Activated CD4-positive, alpha-beta T cell treated with anti-CD3 and anti-CD28 coated beads, Interleukin-2, amount 50 U/mL, for 48 hours (primary cell): ENCODE measurements at places on chromosomes 2 and 18.

DNA sequence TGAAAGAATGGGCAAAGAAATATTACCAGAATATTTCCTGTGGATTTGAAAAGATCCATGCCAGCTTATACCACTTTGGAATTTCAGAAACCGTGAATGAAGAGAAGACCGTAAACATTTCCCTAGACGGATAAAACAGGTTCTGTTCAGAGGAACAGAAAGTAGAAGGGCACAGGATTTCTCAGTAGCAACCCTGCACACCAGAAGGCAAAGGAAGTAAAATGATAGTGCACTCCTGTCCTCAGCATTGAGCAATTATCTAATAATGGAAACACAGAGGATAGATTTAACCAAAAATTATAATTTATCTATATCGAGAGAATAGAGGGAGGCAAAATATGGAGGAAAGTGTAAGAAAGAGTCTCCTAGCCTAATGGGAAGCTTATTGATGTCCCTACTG, 87.0 kb upstream of the ITGA6 start:
- DNase-seq: no peak

- DNase-seq: no peak
These were observed 46.8 kb upstream of the PXDN start for GRCh38 chr2:1791006-1791605.

- peak; percentile 7 for DNase-seq
These were observed 209.0 kb downstream of the PRKCE start for GRCh38 chr2:45860136-45861121.

DNA sequence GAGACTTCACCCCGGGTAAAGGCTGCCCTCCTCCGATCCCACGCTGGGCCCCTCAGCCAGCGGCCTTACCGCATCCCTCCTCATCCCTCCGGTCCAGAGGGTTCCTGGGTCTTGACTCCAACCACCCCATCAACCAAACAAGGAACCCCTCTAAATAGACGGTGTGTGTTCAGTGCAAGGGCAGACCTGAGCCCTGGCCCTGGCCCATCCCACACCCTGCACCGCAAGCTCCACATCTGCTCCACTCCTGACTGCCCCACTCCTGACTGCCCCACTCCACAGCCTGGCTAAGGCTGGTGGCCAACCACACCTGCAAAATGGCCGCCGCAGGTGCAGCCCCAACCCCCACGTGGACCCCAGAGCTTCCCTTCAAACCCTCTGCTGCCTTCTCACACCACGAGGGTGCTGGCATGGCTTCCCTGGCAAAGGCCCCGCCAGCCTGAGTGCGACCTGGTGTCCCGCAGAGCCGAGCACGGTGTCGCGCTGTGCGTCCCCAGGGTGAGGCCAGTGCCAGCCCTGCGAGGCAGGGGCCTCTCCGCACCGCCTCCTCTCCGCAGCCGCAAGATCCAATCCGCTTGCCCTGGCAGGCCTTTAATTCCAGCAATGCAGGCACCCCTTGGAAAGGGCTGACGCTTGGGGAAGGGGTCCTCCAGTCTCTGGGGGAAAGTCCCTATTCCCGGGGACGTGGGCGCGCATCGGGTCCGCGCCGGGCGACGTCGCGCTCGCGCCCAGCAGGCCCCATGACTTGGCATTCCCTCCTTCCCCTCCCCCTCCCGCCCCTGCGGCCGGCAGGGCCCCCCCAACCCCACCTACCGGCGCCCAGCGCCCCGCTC, 1.5 kb downstream of the KIF1A start:
- no peak for DNase-seq

DNA sequence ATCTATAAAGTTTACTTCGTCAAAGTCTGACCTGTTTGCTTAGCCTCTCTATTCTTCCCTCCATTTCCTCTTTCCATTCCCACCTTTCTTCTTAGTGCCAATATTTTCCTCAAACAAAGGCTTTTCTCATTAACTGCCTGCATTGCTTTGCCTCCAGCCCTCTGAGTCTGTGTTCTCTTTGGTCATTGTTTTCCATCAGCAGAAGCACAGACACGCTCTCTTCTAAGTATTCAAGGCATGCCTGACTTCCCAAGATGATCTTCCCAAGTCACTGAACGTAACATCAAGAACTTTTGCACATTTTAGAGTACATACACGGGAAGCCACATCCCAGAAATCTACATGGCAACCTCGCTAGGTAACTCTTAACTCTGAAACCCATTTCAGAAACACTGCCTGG, 32.6 kb upstream of the ANXA4 start:
- DNase-seq: no peak

DNA sequence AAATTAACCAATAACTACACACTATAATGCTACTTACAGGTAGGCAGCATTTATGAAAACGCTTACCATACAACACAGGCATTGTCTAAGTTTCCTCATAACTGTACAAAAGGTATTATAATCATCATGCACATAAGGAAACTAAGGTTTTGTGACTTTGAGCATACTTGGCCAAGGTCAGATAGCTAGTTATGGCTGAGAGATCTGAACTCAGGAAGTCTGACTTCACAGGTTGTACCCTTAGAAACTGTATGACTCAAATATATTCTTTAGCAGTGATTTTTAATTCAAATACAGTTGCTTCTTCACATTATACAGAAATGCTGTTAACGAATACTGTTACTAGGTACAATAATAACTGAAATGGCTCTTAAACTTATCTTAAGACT, 89.3 kb downstream of the TRIP12 start:
- no peak for DNase-seq

GRCh38 chr2:39275016-39275415, 31.2 kb upstream of the CDKL4 start:
- DNase-seq: no peak

- no peak for DNase-seq
These were observed 31.5 kb upstream of the RASGRP3 start for GRCh38 chr2:33444967-33445366.

- no peak for DNase-seq
These were observed 41.2 kb upstream of the CWC22 start for GRCh38 chr2:180048251-180048650.

DNA sequence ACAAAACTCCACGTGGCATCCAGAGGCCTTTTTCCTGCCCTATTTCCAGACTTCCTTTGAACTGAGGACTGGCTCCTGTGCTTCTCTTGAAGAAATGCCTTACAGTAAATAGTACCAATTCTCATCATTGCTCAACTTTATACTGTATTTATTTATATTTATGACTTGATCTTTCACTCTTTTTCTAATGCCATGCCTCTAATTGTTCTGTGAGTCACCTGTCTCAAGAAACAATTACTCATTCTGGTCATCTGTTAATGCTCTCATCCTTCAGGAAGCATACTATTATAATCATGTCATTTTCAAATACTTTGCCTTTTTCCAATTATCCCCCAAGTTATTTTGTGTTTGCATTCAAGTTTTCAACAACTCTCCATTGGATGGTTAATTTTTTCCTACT, 85.9 kb downstream of the DCDC2C start:
- no peak for DNase-seq

- DNase-seq: no peak
These were observed 219.6 kb downstream of the CYP26B1 start for GRCh38 chr2:71927757-71928715.

- no peak for DNase-seq
These were observed 1228.1 kb upstream of the GYPC start for GRCh38 chr2:125427721-125428315.

GRCh38 chr18:78244779-78245178, 734.8 kb upstream of the SALL3 start:
- DNase-seq: no peak

- DNase-seq: no peak
These were observed 261.2 kb downstream of the TXNL1 start for GRCh38 chr18:56377231-56377630.

- no peak for DNase-seq
These were observed 172.0 kb downstream of the INHBB start for GRCh38 chr2:120517751-120518469.

GRCh38 chr2:133502678-133503077, 65.6 kb downstream of the NCKAP5 start:
- no peak for DNase-seq

DNA sequence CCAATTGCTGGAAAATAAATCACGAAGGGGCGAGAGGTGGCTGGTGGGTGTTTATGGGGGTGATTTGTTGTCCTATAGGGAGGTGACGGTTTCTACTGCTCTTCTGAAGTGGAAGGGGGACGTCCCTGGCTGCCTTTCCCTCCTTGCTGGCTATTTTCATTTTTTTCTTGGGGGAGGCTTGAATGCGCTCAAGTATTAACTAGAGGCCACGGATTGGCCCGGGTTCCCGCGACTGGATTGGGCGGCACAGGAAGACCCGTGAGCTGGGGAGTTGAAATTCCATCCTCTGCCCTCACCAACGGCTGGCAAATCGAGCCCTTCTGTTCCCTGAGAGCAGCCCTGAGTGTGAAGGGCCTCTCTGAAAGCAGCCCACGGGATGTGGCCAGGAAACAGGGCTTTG, 176.5 kb upstream of the SPRED2 start:
- no peak for DNase-seq

- DNase-seq: no peak
These were observed 121.0 kb upstream of the XPO1 start for GRCh38 chr2:61658841-61659780.

GRCh38 chr18:58015065-58015780, 28.8 kb upstream of the NEDD4L start:
- no peak for DNase-seq

GRCh38 chr2:168196764-168197180, 50.6 kb downstream of the STK39 start:
- no peak for DNase-seq

- DNase-seq: no peak
These were observed 47.2 kb downstream of the VIL1 start for GRCh38 chr2:218465987-218466633.

DNA sequence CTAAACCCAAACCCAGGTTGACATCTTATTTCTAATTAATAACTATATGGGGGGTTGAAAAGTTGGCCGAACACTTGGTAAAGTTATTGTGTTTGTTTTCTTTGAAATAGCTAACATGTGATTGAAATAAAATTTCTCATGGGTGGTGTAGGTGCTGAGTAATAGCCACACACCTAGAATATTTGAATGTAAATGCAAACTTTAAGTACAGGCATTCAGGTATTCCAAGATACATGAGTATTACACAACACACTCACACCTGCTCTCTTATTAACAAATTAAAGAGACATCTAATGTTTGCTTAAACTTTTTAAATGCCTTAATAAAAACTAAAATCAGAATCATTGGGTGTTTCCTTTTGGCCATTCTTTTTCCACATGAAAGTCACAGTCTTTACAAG, 165.5 kb downstream of the EHBP1 start:
- DNase-seq: no peak

GRCh38 chr2:159399716-159400415, 113.4 kb upstream of the WDSUB1 start:
- no peak for DNase-seq
